ENCODE measurements at places on chromosomes 16 and 17.

- no peak for DNase-seq
These were observed 122.8 kb downstream of the ANKRD11 start for GRCh38 chr16:89367538-89367915.

- no peak for DNase-seq
These were observed 36.2 kb downstream of the LDHD start for GRCh38 chr16:75080205-75081029.

- DNase-seq = no peak
These were observed 10.3 kb downstream of the CD300LB start for GRCh38 chr17:74520790-74521480.

DNA sequence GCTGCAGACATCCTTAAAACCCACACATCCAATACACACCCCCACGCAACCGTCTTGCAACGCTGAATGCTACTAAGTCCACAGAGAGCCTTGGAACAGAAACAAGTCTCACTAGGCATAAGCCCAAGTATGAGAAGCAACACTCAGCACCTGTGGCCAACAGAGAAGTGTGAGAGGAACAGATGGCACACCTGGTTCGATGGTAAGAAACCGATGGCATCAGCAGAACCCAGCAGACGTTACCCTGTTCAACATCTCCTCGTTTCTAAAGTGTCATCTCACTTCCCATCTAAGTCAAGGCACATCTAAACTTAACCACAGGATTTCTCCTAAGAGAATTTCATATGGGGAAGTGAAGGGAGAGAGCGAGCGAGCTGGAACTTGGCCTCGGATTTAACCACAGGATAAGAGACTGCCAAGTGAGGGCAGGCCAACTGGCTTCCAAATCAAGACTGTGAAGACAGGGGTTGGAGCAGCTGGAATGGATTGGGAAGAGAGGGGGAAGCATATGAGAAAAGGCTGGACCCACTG is 41.0 kb downstream of the NXPH3 start:
- no peak for DNase-seq

DNA sequence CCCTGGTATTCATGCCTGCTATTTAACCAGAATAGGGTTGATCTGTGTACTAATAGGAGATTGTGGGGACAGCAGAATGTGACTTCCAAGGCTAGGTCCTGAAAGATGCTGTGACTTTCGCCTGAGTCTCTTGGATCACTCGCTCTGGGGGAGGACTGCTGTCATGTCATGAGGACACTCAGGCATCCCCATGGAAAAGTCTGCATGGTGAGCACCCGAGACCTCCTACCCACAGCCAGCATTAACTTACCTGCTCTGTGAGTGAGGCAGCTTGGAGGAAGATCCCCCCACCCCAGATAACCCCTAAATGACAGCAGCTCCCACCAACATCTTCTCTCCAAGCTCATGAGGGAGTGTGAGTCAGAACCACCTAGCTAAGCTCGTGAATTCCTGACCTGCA is 30.3 kb upstream of the C16orf78 start:
- DNase-seq = no peak

DNA sequence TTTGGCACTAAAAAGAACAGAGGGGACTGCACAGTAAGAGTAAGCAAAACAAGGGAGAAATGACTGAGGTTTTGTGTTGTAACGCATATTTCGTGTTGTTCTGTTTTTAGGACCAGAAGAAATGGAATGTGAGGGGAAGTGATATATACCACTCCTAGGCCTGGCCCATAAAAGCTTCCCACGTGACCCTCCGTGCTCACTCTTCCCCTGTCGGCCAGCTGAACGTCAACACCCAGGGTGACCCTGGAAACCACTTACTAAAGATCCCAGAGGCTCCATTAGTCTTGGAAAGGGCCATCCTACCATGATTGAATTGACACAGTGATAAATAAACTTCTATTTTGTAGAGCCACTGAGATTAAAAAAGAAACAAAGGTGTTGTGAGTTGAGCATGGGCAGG is 79.8 kb downstream of the HELZ start:
- DNase-seq = no peak

- DNase-seq = no peak
These were observed 74.4 kb downstream of the NETO2 start for GRCh38 chr16:47069313-47069712.

DNA sequence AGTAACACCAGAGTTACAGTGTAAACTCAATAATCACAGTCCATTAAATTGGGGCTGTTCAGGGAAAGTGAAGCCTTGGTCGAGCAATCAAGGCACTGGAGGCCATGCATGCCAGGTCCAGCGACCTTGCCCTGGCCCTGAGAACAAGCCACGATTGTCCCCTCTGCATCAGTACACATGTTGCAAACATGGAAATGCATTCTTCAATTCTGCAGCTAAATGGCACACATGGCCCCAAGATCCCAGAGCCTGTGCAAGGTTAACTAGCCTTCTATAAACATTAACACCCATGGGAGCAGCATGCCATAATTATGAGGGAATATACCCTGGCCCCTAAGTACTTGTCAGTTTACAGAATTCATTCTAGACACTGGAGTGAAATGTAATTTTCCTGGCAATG is 204.7 kb downstream of the HS3ST3B1 start:
- DNase-seq = no peak

- no peak for DNase-seq
These were observed 576 bp downstream of the EPOP start for GRCh38 chr17:38674014-38674748.

GRCh38 chr17:80647746-80648145 is 103.1 kb downstream of the RPTOR start:
- no peak for DNase-seq

GRCh38 chr17:40541873-40542557 is 23.3 kb downstream of the CCR7 start:
- DNase-seq = peak; percentile 70

DNA sequence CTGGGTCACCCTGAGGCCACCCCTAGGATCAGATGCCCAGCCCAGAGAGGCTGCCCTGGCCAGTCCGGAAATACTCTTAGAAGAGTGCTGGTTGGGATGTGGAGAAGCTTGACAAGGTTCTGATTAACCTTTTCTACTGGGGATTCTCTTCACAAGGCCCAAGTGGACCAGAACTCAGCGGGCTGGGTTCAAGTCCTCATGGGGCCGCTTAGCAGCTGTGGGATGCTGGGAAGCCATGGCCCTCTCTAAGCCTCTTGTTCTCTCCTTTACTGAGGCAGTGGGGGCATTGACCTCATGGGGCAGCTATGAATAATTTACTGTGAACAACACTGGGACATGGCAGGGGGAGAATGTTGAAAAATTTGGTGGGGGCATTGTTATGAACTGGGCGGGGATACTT is 92.8 kb downstream of the CYLD start:
- DNase-seq = no peak

- no peak for DNase-seq
These were observed 75.8 kb downstream of the KLHDC4 start for GRCh38 chr16:87689956-87690465.

- no peak for DNase-seq
These were observed 141.4 kb downstream of the XYLT1 start for GRCh38 chr16:17329391-17329790.

DNA sequence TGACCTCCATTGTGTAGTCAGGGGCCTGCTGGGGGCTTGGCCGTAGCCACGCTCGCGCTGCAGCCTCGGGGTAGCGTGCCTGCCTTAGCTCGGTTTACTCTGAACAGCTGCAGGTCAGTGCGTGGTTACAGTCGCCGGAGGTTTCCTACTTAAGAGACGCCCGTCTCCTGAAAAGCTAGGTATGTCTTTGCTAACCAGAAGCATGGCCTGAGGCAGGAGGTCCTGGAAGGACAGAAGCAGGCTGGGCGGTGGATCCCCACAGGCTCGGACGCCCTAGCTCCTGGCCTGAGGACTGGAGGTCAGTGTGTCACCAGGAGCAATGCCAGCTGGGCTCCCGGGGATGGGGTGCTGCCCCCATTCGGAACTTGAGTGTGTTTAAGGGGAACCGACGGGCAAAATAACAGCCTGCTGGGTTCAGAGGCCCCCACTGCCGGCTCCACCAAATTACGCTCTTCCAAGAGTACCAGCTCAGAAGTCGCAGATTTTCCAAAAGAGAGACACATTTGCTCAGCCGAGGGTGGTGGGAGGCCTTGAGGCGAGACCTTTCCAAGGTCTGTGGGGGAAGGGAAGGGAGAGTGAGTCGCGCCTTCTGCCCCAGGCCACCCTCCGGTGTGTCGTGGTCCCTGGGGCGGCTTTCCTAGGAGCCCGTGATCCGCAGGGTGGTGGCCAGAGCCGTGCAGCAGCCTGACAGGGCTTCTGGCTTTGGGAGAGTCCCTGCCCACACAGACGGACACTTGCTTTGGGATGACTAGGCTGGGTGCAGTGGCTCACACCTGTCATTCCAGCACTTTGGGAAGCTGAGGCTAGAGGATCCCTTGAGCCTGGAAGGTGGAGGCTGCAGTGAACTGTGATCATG is 3.9 kb upstream of the GNG13 start:
- no peak for DNase-seq

GRCh38 chr17:9854255-9854654 is 28.5 kb downstream of the GLP2R start:
- DNase-seq = no peak

- no peak for DNase-seq
These were observed 255.3 kb upstream of the CDH11 start for GRCh38 chr16:65377195-65377594.

- DNase-seq = no peak
These were observed 32.0 kb upstream of the MRPS23 start for GRCh38 chr17:57881783-57882351.

DNA sequence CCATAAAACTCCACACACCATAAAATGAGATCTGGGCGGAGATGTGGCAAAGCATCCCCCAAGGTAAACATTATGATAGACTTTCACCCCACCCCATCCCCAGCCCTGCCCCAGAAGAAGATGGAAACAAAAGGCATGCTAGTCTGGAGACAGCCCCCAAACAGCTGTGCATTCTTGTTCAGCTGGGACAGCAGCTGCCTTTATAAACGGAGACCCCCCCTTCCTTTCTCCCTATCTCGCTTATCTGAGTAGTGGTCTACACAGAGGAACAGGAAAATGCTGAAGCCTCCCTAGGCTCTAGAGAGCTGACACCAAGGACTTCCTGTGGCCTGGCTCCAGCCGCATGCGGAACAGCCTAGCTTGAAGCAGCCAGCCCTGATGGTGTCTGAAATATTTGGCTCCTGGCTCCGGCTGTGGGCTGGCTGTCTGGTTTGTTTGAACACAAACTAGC is 190.3 kb upstream of the ANKFN1 start:
- DNase-seq = no peak

DNA sequence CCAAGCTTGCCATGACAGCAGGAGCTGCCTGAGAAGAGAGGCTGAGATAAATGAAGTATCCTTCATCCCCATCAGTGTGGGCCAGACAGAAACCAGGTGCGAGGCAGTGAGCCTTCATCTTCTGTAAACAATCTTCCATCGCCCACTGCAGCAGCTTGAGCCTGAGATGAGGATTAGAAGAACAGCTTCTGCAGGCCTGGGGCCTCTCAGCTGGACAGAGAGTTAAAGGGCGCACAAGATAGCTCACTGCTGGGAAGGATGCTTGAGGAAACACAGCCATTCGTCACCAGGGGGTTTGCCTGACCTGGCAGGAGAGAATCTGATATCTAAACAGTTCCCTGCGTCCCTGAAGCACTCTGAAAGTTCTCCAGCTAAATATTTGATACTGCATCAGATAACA is 27.1 kb downstream of the HOXB1 start:
- DNase-seq = no peak

DNA sequence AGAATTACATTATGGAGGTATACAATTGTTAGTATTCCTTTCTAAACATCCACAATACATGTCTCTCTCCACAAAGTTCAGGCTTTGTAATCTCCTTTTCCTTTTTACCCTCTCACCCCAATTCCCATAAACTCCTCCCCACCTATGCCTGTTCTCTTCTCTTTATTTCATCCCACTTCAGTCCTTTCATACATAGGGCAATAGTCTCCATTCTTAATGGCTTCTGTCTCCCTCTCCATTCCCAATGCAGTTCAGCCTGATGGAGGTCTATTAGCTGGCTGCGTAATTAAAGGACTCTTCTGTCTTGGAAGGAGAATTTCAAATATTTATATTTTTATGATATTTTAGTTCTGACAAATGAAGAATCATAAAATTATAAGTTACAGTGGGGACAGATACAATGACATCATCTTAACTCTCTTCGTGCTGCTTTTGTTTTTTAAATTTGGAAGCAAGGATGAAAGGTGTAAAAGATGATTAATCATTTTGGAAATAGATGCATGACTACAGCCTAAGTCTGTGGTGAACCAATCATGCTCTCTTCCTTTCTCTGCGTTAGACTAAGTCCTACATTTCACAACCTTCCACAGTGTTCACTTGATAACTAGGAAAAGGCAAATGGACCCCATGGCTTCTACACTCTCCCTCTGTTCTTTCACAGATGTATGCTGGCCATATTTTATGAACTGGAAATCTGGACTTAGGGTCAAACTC is 11.2 kb upstream of the FAM20A start:
- DNase-seq = no peak

- DNase-seq = peak; percentile 26
These were observed 60.3 kb downstream of the GRIN2A start for GRCh38 chr16:10121897-10122425.

DNA sequence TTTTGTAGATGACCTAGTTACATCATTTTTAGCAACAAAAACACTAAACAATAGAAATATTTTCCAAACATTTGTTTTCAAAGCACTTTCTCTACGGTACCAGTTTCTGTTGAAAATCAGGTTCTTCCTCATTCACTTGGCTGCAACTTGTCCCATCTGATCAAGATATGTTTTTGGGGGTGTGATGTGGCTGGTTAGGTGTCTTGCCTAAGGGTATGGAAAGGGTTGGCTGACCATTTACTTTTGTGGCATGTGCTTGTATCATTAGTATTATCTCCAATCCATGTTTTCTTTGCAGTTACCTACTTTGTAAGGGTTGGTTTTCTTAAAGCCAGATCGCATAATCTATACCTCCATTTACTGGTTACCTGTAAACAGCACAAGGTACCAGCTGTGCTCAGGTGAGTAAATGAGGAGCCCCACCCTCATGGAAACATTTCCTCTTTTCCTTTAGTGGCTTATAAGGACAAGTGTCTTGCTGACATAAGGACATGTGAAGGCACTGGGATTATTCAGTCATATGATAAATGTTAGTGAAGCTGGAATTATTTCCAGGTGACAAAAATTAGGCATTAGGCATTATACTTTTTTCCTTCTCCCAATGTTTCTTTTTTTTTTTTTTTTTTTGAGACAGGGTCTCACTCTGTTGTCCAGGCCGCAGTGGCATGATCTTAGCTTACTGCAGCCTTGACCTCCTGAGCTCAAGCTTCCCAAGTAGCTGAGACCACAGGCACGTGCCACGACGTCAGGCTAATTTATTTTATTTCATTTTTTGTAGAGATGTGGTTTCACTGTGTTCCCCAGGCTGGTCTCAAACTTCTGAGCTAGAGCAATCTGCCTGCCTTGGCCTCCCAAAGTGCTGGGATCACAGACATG is 162.0 kb downstream of the CCDC182 start:
- no peak for DNase-seq

DNA sequence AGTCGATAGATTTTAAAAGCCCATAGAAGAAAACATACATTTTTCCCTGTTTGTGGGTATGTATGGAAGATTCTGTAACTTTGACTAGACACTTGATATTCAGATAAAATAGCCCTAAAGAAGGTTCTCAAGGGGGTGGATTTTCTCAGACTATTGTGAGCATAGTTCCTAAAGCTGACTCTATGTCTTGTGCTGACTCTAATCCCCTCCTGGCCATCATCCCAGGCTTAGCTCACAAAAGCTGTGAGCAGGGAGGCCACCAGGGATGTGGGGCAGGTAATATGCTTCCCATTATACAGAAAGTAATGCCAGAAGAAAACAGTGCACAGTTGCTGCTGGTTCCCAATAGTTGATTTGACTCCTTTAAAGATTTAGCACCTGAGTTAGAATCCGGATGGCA is 32.0 kb downstream of the CDH13 start:
- no peak for DNase-seq

Measured in brain (organoid and tissue), 16 donors.